ENCODE measurements at places on chromosomes 13 and 19.

DNA sequence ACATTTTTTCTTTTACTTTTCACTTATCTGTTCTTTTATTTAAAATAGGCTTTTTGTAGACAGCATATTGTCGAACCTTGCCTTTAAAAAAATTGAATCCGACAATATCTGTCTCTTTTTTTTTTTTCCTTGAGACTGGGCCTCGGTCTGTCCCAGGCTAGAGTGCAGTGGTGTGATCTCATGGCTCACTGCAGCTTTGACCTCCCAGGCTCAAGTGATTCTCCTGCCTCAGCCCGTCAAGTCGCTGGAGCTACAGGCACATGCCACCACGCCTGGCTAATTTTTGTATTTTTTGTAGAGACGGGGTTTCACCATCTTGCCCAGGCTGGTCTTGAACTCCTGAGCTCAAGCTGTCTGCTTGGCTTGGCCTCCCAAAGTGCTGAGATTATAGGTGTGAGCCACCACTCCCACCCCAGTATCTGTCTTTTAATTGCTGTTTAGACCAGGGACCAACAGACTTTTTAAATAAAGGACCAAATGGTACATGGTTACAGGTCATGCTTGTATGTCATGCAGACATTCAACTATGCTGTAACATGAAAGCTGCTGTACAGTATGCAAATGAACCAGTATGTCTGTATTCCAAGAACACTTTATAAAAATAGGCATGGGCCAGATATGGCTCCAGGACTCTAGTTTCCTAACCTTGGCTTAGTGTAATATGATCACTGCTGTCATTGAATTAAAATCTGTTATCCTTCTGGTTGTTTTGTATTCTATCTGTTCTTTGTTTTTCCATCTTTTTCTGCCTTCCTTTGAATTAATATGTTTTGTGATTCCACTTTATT is 80.3 kb downstream of the GJA3 start:
- no peak for DNase-seq

- DNase-seq, result no peak
These were observed 73.5 kb upstream of the PCDH17 start for GRCh38 chr13:57558051-57558467.

DNA sequence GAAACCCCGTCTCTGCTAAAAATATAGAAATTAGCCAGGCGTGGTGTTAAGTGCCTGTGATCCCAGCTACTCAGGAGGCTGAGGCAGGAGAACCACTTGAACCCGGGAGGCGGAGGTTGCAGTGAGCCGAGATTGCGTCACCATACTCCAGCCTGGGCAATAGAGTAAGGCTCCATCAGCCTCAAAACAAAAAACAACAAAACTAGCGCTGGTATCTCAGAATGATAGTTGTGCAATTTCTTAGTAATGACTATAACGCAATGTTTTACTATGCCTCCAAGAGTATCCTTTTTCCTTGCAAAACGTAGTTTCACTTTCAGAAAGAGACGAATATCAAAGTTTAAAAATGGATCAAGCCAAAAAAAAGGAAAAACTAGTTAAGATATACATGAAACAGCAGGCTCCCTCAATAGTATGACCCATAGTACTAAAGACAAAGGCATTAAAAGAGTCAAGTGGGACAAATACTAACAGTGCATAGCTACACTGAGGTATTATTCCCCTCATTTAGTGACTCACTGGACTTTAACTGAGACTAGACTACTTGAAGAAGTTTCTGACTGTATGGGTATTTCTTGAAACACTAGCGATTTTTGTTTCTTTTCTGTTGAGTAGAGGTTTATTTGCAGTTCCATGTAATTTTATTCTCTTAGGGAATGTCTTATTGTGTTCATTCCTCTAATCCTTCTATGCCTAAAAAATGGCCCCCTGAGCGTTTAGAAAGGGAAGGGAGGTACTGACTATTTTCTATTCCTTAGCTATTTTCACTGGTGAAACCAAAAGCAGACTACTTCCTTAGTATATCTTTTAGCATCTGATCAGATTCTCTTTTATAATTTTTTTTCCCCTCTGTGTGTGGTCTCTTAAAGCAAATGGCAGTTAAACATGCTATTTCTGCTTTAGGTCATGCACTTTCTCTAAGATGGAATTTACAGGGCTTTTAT is 10.4 kb upstream of the ITM2B start:
- no peak for DNase-seq

GRCh38 chr19:3365836-3366752 is at the start of gene NFIC:
NFIC (plus strand) TSS chr19:3366583; CDS start chr19:3366637, 54 bp downstream.
- no peak for DNase-seq

GRCh38 chr19:7419777-7420439 is 68.9 kb downstream of the PEX11G start:
- DNase-seq, result no peak

- no peak for DNase-seq
These were observed 99.5 kb downstream of the ZNF675 start for GRCh38 chr19:23587546-23587945.

GRCh38 chr13:102699504-102699903 is 4.7 kb upstream of the METTL21C start:
- no peak for DNase-seq

- DNase-seq, result no peak
These were observed 6.0 kb downstream of the ATG4D start for GRCh38 chr19:10549733-10550132.
